ENCODE measurements at places on chromosomes 5 and 9.
A peak's percentile ranks its signal among the peaks of the same experiment; 100 is the strongest.

- DNase-seq = no peak
Observed at GRCh38 chr9:107214381-107214780, 68.7 kb upstream of the RAD23B start.

GRCh38 chr5:142977363-142978051 lies 207.3 kb downstream of the ARHGAP26 start:
- DNase-seq = no peak

- DNase-seq = no peak
Observed at GRCh38 chr5:172939611-172940267, 19.5 kb upstream of the RPL26L1 start.

- DNase-seq = no peak
Observed at GRCh38 chr9:26171691-26172090, 493.4 kb upstream of the TUSC1 start.

DNA sequence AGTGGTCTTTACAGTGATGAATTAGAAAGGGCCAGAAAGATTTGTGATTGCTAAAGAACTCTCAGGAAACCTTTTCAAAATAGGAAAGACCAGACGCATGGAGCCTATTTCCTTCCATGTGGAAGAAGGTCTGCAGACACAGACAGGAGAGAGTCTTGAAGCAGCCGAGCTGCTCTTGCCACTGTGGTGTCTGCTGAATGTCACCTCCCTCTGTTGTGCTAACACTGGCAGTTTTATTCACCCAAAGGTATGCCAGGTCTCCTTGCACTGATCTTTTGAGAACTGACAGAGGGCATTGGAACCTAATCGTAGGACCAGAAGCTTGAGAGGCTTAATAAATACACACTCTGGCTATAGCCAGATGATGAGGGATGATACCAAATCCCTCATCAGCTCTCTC lies 108.7 kb downstream of the SREK1 start:
- DNase-seq = no peak

- no peak for DNase-seq
Observed at GRCh38 chr5:77881528-77881927, 105.4 kb upstream of the TBCA start.

GRCh38 chr9:18393340-18394130 lies 80.4 kb upstream of the ADAMTSL1 start:
- no peak for DNase-seq

DNA sequence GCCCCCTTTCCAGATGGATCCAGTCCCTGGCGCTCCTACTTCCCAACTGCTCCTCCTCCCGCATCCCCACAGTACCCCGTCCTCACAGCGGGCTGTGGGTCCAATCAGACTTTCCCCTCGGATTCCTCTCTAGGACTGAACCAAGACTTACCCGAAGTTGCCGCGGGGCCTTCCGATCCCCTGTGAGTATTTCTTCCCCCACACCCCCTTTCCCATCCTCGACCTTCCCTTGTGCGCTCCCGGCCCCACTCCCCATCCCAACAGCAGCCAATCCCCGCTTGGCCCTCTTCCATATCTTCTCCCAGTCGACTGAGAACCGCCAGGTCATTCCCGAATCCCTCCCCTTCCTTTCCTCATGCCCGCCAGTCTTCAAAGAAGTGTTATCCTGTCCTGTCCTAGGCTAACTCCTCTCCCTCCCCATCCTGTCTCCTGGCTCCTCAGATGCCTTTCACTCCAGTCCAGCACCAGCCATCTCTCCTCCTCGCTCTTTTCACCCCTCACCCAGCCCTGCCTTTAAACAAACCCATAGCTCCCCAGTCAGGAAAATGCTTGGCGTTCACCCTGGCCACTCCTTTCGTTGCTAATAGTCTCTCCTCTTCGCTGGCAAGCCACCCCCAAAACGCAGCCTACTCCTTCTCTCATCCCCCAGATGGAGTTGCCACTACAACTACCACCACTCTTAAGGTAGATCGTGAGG lies 646 bp downstream of the SWI5 start:
- no peak for DNase-seq

- DNase-seq = no peak
Observed at GRCh38 chr5:169085212-169085611, 215.7 kb downstream of the SLIT3 start.

GRCh38 chr9:30015073-30015472 lies 2369.4 kb upstream of the ACO1 start:
- no peak for DNase-seq

GRCh38 chr5:7753596-7753995 lies 97.3 kb downstream of the CFAP90 start:
- DNase-seq = no peak

- no peak for DNase-seq
Observed at GRCh38 chr9:14418941-14419937, 105.3 kb upstream of the NFIB start.

- no peak for DNase-seq
Observed at GRCh38 chr5:11064763-11065450, 303.9 kb upstream of the DAP start.

GRCh38 chr9:110143485-110143884 lies 64.5 kb downstream of the C9orf152 start:
- DNase-seq = no peak

- DNase-seq = no peak
Observed at GRCh38 chr9:99954819-99955218, 48.4 kb downstream of the STX17 start.

DNA sequence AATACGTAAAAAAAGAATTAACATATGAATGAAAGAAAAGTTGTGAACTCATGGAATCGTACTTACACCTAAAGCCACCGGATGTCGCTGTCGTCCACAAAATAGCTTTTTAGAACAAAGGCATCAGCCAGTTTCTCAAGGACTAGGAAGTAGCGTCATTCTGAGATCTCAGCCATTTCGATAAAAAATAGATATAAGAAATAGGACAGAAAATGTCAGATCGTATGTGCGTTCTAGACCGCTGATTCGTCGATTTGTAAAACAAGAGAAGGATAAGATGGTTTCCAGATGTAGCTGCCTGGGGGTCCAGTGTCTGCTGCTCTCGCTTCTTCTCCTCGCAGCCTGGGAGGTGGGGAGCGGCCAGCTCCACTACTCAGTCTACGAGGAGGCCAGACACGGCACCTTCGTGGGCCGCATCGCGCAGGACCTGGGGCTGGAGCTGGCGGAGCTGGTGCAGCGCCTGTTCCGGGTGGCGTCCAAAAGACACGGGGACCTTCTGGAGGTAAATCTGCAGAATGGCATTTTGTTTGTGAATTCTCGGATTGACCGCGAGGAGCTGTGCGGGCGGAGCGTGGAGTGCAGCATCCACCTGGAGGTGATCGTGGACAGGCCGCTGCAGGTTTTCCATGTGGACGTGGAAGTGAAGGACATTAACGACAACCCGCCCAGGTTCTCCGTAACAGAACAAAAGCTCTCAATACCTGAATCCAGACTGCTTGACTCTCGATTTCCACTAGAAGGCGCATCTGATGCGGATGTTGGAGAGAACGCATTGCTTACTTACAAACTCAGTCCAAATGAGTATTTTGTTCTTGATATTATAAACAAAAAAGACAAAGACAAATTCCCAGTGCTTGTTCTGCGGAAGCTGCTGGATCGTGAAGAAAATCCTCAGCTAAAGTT lies at the start of gene PCDHA10:
Gene PCDHA10 (plus strand): TSS at position 126 of the 903 bp plus-strand sequence. CDS start 152 bp downstream, at position 278.
- DNase-seq = no peak

GRCh38 chr9:20137425-20137824 lies 348.6 kb upstream of the SLC24A2 start:
- DNase-seq = no peak

- DNase-seq = peak; percentile 56
Observed at GRCh38 chr9:129275626-129276247, 97.7 kb upstream of the IER5L start.

Measured in NT2/D1 (cell line).